SK-N-DZ (cell line): ENCODE measurements at places on chromosomes 12 and 14.

DNA sequence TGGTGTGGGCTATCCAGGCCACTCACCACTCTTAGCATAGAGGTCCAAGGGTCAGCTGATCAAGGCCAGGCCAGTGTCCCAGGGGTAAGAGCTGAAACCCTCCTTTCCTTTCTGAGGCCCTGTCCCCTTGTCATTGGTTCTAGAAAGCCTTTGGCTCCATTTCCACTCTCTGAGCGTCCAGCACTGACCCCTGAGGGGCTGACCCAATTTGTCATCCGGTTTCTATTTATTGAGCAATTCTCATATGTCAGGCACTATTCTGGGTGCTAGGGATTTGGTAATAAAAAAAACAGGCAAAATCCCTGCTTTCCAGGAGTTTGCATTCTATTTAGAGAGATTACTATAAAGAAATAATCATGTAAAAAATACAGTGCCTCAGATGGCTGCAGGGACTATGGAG, 3.4 kb downstream of the KRT77 start:
- no peak for DNase-seq

DNA sequence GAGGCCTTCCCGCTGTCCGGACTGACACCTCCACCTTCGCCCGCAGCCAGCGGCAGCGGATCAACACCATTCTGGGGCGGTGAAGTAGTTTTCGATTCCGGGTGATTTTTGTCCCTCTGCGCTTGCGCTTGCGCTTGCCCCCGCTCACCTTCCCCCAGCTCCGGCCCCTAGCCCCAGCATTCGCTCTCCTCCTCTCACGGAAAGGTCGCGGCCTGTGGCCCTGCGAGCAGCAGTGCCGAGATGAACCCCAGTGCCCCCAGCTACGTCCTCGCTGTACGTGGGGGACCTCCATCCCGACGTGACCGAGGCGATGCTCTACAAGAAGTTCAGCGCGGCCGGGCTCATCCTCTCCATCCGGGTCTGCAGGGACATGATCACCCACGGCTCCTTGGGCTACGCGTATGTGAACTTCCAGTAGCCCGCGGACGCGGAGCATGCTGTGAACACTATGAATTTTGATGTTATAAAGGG, 22.7 kb upstream of the SRGAP1 start:
- no peak for DNase-seq

- no peak for DNase-seq
Observed at GRCh38 chr12:124736115-124737039, 127.3 kb downstream of the SCARB1 start.

- no peak for DNase-seq
Observed at GRCh38 chr14:104244221-104245011, 106.0 kb downstream of the KIF26A start.

GRCh38 chr12:90982170-90982569, 22.6 kb downstream of the EPYC start:
- DNase-seq, result no peak

DNA sequence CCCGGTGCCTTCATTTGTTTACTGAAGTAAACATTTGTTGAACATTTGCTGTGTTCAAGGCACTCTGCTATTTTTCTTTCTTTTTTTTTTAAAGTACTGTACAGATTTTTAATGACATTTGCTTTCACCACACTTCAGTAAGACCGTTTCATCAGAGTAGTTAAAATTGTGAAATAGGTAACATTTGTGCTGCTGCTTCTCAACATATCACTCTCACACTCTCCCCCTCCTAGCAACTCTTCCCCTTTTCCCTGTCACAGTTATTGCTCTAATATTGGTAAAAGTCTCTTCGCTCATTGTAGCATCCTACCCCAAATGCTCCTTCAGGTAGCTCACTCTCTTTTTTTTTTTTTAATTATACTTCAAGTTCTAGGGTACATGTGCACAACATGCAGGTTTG, 49.6 kb downstream of the SRGAP1 start:
- no peak for DNase-seq

- DNase-seq, result no peak
Observed at GRCh38 chr12:95653771-95654546, 102.7 kb upstream of the USP44 start.

DNA sequence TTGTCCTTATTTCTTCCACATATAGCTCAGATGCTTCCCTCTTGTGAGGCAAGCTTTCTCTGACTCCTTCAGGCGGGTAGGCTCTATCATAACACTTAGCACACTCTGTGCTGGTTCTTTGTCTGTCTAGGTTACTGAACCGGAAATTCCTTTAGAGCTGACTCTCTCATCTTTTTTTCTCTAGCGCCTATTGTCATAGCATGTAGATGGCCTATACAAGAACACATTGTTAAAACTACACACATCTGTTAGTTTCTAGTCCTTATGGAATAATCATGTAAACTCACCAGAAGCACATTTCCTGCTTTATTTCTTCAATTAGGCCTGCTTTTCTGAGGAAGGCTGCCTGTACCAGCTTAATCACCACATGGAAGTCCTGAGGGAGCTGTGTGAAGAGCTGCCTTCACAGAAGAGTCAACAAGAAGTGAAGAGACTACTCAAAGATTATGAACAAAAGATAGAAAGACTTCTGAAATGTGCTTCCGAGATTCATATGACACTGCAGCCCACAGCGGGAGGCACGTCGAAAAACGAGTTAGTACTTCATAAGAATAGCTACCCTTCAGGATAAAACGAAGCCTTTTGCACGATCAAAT, 143.9 kb downstream of the SYNE2 start:
- no peak for DNase-seq

DNA sequence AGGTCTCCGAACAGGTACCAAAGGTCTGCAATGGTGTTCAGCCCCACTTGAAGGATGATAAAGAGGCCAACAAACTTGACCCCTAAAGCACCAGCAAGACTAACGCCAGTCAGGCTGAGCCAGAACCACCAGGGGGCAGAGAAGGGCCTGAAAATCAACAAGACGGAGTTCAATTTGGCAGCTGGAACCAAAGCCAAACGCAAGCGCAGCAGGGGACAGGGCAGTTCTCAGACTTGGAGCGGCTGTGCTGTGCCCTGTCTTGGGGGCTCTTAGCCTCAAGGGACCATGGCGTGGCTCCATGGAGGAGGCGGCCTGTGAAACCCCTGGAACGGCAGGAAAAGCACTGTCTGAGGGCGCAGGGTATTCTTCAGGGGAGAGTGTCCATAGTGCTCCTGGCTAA, 19.6 kb downstream of the POMT2 start:
- DNase-seq, result peak; percentile 61

DNA sequence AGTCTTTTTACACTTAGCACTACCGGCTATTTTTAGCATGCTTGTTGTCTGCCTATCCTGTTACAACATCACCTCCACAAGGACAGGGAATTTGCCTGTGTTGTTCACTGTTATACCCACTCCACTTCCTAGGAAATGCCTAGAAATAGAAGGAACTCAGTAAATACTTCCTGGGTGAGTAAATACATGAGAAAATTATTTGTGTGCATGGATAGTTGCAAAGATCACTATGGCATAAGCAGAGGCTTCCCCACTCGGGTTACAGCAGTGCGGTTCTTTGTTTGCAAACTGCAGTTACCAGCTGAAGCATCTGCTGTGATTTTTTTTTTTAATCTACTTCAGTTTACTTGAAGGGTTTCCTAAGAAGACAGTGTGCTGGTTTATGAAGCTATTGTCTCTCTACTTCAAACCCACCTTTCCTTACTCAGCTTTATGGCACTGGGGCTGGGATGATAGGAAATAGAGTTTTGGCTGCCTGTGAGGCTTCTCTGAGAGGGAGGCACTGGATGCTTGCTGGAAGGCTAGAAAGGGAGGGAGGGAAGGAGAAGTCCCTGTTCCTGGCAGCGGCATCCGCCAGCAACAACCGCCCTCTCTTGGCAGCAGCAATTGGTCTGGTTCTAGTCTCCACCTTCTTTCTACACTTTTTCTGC, 29.0 kb downstream of the PDE6H start:
- peak; percentile 53 for DNase-seq

DNA sequence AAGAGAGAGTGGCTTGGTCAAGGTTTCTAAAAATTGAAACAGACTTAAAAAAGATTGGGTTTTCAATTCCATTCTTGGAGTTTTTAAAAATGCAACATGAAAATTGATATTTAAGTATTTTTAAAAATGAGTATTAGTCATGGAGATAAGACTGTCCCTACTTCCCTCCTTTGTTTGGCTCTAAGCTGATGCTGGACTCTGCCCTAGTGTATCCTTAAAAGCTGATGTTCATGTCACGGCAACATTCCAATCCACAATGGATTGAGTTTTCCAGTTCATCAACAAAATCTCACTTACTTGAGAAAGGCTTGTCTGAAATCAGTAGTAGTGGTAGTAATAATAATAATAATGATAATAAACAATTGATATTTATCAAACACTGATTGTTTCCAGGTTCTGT, 119.0 kb upstream of the SLC38A2 start:
- no peak for DNase-seq

GRCh38 chr12:94558612-94559011, 91.7 kb downstream of the TMCC3 start:
- no peak for DNase-seq

DNA sequence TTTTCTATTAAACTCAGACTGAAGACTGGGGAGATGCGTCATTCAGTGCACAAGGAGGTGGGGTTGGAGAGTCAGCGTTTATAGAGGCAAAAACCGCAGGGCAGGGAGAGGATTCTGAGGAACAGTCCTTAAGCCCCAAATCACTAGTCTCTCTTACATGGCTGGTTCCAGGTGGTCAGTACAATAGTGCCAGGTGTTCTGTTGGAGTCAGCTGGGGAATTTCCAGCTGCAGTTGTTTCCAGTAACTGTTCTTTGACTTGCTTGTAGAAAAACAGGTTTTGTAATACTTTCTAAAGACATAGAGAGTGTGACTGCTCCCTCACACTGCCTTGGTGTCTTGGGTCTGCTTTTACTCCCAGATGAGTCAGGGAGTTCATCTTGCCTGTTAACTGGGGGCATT, 192.2 kb downstream of the TMTC3 start:
- no peak for DNase-seq

GRCh38 chr14:68012871-68013270, 193.3 kb downstream of the RAD51B start:
- DNase-seq, result no peak

GRCh38 chr14:24066496-24067132, 4.7 kb upstream of the CPNE6 start:
- no peak for DNase-seq

GRCh38 chr14:101075025-101075800, 171.7 kb upstream of the RTL1 start:
- no peak for DNase-seq

DNA sequence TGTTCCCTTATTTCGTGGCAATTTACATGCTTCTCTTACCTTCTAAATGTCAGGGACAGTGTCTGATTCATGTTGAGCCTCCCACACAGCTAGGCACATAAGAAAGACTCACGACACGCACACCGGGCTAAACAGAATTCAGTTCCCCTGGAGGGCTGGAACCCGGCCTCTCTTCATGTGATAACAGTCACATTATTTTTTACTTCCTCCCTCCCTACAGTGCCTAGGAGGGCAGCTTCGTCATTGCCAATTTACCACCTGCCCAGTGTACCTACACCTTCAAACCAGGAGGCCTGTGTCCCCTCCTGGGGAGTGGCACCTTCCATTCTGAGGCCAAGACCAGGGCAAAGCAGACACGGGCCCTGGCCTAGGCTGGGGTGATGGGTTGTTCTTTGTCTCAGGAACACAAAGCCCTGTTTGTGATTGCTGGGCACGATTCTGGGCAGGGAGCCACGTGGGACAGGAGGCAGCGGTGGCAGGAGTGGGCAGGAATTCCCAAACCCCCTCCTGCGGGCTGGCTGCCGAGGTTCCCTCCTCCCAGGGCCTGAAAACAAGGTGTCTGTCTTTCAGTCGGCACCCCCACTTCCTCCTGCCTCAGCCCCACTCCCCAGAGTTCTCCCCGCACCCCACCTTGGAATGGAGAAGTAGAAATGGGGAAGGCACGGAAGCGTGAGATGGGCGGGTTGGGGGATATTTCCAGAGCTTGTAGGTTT, 6.8 kb upstream of the RASAL1 start:
- no peak for DNase-seq

GRCh38 chr12:77734214-77734883, 96.3 kb upstream of the NAV3 start:
- DNase-seq, result no peak

DNA sequence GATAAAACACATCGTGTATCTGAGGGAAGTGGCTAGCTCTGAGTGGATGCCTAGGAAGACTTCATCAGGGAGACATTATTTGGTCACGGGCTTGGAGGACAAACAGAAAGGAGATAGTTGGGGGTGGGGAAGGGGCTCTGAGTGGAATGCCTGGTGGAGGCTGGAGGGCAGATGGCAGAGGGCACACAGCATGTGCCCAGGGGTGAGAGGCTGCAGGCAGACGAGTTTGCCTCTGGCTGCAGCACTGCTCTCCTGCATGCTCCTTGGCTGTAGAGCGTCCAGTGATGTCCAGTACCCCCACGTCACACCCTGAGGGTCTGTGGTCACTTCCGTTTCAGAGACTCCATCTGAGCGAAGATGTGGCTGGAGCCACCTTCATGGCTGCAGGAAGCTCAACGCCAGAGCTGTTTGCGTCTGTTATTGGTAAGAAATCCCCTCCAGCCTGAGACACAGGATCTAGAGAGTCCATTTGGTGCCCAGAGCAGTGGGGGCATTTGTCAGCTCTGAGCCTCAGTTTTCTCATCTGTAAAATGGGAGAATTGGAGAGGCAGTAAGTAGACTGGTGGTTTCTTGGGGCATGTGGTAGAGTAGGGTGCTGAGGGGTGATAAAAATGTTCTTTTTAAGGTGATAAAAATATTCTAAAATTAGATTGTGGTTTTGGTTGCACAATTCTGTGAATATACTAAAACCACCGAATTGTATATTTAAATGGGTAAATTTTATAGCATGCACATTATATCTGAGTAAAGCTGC, 71.7 kb upstream of the RIN3 start:
- DNase-seq, result no peak
